ENCODE measurements at places on chromosomes 13 and 19.

GRCh38 chr13:37097076-37097475 is 8.4 kb downstream of the CSNK1A1L start:
- DNase-seq, result no peak

DNA sequence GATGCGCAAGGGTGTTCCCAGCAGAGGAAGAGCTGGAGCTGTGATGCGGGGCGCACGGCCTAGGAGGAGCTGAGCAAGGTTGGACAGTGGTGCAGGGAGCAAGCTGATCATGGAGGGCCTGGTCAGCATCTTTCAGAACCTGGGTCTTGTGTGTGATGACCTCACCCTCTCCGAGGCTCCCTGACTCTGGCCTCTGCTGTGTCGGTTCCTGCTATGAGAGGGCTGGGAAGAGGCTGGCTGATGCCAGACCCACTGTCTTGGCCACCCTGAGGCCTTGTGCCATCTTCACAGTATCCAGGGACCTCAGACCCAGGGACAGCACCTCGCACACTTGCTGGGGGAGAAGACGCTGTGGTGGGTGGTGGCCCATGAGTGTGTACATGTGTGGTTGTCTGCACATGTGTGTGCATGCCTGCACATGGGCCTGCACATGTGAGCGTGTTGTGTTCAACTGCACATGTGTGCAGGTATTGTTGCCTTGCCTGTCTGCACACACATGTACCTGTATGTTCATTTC is 16.5 kb upstream of the C13orf46 start:
- no peak for DNase-seq

- no peak for DNase-seq
These were observed 436.8 kb downstream of the FGF14 start for GRCh38 chr13:101965096-101965495.

DNA sequence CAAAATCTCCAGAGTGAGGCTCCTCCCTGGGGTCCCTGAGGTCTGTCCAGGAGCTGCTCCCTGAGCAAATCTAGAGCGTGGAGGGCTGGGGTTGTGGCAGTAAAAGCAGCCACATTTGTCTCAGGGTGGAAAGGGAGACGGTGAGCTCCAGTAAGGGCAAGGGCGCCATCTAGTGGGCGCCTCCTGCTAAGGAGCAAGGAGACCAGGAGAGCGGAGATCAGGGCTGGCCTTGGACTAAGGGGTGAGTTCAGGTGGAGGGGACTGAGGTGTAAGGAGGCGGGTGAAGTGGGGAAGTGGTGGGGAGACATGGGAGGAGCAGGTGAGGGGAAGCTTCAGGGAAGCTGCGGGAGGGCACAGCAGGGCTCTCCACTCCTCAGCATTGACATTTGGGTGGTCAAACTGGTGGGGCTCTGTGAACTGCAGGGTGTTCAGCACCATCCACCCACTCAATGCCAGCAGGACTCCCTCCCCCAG is 5.3 kb upstream of the CEACAM21 start:
- peak; percentile 83 for DNase-seq

GRCh38 chr19:8832132-8833021 is at the start of the genes MBD3L1 and ZNF558:
Gene MBD3L1, plus strand, starts transcription at chr19:8832377. Its CDS starts 10,302 bp downstream, at chr19:8842679.
Gene ZNF558, minus strand, starts transcription at chr19:8832304. Its CDS starts 9,645 bp downstream, at chr19:8822659.
- peak; percentile 99 for DNase-seq

DNA sequence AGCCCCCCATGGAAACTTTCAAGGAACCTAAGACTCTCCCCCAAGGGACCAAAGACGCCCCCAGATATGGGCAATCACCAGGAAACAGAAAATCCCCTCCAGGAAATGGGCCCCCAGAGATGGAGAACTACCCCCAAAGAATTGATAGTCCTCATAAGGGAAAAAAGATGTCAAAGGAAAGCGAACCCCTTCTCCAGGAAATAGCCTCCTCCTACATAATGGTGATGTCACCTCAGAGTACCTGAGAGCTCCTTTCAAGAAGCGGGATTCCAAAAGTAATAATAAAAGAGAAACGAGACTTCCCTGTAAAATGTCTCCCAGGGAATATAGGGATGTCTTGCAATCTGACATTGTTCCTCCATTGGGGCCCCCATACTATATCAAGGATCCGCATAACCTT is 1.1 kb downstream of the CDKN2D start:
- no peak for DNase-seq

DNA sequence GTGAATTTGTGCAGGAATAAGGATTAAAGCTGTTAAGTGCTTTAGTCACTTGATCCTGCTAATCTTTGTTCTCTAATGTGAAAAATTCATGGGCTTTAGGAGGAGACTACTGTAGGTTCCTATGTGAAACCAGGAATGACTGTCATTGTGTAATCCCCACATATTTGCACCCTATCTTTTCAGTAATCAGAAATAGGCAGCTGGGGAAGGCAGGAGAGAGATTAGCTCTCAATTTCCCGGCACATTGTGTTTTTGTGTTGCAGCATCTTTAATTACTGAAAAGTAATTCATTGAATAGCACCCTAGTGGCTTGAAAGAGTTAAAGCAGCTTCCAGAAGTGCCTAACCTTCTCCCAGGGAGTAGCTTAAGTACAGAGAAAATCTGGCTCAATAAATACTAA is 282.9 kb downstream of the OLFM4 start:
- no peak for DNase-seq

DNA sequence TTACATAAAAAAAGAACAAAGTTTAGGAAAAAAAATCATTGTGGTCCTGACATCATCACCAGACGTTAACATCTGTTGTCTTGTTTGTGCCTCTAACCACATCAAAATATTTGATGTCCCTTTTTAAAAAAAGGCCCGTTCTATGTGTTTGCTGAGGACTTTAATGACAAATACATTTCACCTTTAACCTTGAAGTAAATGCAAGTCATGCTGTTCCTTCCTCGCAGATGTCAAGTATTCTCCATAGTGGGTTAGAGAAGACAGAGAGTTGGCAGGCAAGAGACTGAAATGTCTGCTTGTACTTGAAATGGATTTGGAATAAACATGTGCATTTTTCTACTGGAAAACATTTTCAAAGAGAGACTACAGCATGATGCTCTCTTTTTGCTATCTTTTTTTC is 134.9 kb downstream of the FGF9 start:
- no peak for DNase-seq

- no peak for DNase-seq
These were observed 120.6 kb downstream of the ESD start for GRCh38 chr13:46676378-46676725.

- DNase-seq, result no peak
These were observed 115.9 kb downstream of the DACH1 start for GRCh38 chr13:71751073-71751472.

GRCh38 chr19:6204866-6205723 is 69.6 kb downstream of the ACSBG2 start:
- DNase-seq, result no peak

DNA sequence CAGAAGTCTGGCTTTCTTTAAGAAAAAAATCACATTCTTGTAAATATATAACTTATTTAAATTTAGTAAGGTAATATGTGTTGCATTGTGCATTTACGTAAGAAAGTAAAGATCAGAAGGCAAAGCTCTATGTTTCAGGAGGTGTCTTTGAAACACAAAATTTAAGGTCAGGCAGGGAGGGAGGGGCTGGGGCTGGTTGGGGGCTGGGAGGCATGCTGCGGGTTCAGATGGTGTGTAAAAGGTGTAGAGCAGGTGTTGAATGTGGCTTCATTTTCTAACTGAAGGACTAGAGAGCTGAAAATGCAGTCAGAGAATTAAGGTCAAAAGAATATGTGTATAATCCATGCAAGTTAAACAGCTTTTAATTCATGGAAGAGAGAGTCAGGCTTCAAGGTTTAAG is 14.3 kb downstream of the FAM216B start:
- DNase-seq, result no peak

GRCh38 chr19:2039089-2039958 is 11.7 kb downstream of the MKNK2 start:
- DNase-seq, result no peak

- DNase-seq, result no peak
These were observed 4.9 kb upstream of the BRD4 start for GRCh38 chr19:15337202-15337601.

DNA sequence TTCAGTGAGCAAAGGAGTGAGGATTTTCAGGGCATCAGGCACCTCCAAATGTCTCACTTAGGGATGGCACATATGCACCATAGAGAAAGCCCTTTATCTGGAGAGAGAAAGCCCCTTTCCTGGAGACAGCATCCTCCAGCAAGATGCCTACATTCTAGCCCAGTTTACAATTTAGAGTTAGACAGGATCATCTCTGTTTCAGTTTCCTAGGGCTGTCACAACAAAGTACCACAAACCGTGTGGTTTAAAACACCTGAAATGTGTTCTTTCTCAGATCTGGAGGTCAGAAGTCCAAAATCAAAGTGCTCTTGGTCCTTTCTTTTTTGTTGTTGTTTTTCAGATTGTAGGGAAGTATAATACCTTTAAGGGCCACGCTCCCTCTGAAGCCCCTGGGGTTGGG is 61.8 kb downstream of the MBNL2 start:
- no peak for DNase-seq

DNA sequence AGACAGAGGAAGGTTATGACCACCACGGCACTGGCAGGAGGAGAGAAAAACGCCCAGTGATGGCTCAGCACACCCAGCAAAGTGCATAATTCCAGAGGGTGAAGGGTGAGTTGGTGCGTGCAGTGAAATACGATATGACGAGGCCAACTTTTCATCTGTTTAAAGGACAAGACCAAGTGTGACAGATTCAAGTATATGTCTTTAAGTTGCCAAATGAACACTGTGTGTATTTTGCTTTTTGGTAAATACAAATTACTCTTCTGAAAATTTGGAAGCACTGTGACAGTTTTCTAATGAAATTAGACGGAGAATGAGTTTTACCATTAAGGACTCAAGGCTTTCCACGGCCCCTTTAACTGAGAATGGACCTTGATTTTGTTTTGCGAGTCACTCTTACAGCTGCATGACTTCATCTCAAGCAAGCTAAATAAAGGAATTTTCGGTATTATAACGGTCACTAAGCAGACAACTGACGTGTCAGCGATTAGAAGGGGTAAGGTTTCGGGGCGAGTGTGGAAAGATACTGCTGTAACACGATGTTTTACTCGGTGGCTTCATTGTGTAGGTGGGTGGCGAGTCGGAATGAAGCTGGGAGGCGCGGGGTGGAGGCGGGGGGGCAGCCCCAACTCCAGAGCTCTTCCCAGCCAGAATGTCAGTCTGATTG is 22.8 kb downstream of the COL4A2 start:
- no peak for DNase-seq

- no peak for DNase-seq
These were observed 24.9 kb downstream of the SLC8A2 start for GRCh38 chr19:47446534-47447469.

- no peak for DNase-seq
These were observed 5.7 kb downstream of the ZNF574 start for GRCh38 chr19:42081584-42082203.

DNA sequence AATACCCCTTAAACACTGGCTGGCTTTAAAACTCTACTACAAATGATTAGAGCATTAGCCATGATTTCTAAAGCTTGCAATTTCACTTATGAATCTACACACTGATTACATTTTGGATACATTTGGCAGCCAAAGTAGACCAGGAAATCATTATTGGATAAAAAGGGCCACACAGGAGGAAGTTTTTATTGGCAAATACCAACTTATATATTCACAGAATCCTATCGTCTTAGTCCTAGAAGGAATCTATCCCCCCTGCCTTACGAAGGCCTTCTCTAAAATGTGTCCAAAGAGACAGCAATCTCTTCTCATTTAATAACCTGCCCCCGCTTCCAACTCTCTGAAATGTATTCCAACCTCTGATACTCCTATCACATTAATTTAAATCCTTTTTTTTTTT is 52.5 kb downstream of the KLF5 start:
- DNase-seq, result no peak

GRCh38 chr19:31099515-31100205 is 249.6 kb downstream of the TSHZ3 start:
- DNase-seq, result no peak

DNA sequence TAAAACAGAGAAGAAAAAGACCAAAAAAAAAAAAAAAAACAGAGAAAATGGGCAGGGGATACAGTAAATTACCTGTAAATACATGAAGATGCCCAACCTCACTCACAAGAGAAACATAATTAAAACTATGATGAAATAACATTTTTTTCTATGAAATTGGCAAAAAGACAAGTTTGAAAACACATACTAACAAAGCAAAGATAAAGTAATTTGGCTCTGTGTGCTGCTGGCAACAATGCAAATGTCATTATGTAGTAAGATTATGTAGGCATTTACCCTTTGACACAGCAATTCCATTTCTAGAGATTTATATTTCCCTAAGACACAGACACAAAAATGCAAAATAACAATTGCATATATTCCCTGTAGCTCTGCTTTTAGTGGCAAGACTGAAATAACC is 20.2 kb downstream of the ZC3H13 start:
- no peak for DNase-seq

GRCh38 chr13:110063490-110064421 is 243.2 kb downstream of the COL4A1 start:
- no peak for DNase-seq

- no peak for DNase-seq
These were observed 671.6 kb downstream of the DIAPH3 start for GRCh38 chr13:59492030-59492636.

GRCh38 chr19:7628589-7629311 is 595 bp downstream of the XAB2 start:
- DNase-seq, result no peak
